Astrocyte (in vitro differentiated cells and primary cell): ENCODE measurements at places on chromosomes 16 and 17.
A peak's percentile ranks its signal among the peaks of the same experiment; 100 is the strongest.

GRCh38 chr17:38430316-38430715 is 2.1 kb downstream of the ARHGAP23 start:
- peak; percentile 47 for DNase-seq

DNA sequence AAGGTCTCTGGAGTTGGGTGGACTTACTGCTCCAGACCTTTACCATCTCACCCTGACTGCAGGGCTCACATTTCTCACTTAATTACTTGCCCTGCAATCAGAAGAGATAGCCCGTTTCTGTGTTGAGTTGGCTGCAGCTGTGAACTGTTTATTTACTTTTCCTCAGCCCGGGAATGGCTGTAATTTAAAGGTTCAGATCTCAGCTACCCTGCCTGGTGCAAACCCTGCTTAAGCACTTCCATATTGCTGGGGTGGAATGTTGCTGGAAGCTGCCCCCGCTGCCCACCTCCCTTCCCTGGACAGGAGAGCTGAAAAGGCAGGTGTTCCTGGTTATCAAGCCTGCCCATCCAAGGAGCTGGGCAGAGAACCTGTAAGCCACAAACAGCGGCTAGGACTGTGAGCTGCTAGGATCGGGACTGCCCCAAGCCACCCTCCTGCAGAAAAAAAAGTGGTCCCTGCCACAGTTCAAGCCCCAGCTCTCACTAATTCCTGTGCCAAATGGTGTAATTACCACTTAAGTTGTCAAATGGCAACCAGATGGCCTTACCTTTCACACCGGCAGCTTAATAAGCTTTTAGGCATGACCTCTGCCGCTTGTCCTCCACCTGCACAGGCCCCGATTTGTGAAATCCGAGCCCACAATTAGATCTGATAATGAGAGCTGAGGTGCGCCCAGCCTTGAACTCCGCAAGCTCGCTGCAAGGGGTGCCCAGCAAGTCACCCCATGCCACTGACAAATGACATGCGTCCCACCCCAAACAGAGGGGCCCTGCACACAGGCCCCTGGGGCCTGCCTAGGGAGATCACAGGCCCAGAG is 269.8 kb downstream of the C16orf95 start:
- no peak for DNase-seq

DNA sequence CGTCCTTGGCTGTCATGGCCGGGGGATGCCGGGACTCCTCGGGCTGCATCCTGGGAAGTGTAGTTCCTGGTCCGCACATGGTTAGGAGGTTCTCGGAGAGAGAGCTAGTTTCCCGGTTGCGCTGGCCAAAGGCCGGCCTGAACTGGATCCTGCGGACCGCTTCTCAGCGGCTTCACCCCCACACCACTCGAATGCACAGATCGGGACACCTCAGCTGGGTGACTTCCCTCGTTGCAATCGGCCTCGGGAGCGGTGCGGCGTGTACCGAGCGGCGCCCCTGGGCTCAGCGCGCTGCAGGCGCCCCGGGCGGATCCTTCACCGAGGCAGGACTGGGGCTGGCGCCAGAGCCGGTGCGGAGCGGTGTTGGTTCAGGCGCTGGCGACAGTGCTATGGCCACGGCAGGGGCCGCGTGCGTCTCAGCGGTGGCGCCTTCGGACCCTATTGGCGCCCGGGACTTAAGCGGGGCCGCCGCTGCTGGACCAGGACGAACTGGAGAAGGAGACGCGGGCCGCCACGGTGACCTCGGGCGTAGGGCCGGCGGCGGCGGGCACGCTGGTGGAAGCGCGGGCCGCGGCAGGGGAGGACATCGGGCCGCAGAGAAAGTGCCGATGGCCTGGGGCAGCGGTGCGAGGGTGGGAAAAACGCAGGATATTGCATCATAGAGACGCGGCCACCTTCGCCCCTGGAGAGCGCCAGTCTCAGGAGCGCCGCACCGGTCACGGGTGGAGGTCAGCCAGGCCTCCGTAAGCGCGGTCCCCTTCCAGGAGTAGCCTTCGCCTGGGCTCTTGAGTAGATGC is 11.4 kb downstream of the ZNF629 start:
- DNase-seq = peak; percentile 66

DNA sequence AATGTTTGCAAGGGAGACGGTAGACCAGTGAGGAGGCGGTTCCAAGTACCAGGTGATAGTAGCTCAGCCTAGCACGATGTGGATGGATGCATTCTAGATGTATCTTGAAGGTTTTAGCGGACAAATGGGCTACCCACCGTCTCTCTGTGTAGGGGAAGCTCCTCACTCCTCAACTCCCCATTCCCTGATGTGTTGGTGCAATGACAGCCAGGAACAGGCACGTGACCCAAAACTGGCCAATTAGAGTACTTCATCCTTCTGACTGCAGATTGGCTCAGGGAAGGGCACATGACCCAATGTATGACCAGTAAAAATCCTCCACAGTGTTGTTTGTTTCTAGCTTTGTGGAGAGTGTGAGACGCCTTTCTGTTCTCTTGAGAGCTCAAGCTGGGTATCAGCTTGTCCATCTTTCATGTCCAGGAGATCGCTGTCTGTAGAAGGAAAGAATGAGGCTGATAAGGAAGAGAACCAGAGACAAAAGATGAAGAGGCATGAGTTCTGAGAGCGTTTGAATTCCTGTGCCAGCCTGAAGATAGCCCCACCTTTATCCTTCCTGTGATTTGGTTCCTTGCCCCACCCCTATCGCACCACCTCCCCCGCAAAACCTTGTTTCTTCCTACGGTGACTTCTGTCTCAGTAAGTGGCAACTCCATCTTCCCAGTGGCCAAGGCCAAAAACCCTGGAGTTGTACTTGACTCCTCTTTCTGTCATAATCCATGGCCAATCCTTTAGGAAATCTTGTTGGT is 2.3 kb upstream of the BORCS6 start:
- DNase-seq = peak; percentile 83

GRCh38 chr16:58110571-58111301 is 18.4 kb downstream of the CFAP20 start:
- DNase-seq = no peak

GRCh38 chr16:48517493-48517892 is 92.5 kb downstream of the N4BP1 start:
- DNase-seq = no peak

DNA sequence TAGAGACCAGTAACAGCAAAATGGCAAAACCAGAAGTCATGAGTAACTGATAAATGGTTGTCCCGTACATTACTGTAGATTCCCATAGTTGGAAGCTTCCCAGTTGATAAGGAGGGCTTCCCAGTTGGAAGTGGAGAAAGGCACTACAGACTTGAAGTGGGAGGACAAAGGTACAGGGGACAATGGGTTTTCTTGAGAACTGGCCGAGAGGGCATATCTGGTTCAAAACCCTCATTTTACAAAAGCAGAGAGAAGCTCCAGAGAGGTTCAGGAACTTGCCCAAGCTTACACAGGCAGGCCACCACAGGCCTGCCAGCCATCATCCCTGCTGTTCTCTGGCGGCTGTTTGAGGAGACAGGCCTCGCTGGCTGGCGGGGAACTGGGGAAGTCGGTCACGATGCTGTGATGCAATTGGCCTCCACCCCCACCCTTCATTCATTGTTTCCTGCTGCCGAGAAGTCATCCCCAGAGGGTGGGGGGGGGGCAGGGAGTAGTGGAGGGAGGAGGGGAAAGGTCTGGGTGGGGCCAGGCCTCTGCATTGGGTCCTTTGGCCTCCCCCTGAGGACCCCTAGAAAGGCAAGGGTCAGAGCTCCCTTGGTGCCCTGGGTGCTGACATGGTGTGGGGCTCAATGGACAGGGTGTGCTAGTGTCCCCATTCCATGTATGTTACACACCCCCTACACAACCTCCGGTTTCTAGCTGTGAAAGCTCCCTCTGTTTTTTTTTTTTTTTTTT is 3.0 kb downstream of the UBALD2 start:
- peak; percentile 51 for DNase-seq

- DNase-seq = no peak
These were observed 5.1 kb downstream of the SNAI3 start for GRCh38 chr16:88681084-88681680.

DNA sequence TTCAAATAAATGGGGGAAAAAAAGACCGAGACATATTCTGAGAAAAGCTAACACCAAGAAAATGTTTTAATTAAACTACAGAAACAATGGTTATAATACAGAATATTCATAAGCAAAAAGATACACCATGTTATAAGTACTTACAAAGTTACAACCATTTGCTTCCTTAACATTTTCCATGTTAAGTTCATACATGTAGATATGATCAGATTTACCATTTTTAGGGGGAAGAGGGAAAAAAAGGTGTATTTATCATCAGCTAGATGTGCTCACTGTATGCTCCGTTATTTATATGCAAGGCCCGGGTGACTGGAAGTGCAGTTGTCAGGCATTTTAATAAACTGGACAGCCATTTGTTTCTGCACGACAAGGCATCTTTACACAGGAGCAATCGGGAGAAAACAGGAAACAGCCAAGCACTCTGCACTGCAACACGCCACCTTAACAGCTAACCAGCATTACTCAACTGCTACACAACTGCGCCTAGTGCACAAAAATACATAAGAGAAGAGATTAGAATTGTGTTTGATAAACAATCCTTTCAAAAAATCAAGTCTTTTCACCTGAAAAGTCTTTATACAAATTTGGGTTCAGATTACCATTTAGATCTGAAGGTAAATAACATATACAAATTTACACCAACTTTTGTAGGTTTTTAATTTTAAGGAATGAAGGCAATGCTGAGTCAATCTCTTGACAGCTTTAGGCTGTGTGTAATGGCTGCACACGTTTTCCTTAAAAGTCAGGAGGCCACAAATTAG is 2.9 kb downstream of the SRSF2 start:
- DNase-seq = no peak

DNA sequence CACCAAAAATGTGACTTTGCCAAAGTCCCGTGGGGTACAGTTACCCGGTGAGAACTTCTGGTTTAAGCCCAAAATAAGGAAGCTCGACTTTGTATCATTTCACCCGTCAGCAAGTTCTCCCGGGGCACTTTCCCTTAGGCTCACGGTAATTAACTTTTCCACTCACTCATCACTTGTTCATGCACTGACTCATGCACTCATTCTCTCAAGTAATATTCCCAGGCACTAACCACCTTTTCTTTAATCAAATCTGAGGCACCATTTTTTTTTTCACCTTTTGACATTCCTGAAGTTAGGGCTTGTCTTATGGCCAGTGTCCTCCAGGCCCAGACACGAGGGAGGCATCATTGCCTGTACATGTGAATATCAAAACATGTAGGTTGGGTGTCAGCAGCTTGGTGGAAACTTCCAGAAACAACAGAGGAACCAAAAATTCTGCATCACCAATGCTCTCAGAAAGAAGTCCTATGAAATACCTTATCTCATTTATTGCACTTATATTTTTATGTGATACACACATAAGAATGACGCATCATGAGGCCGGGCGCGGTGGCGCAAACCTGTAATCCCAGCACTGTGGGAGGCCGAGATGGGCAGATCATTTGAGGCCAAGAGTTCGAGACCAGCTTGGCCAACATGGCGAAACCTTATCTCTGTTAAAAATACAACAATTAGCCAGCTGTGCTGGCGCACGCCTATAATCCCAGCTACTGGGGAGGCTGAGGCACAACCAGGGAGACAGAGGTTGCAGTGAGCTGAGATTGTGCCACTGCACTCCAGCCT is 36.1 kb upstream of the ATP2C2 start:
- DNase-seq = peak; percentile 47

DNA sequence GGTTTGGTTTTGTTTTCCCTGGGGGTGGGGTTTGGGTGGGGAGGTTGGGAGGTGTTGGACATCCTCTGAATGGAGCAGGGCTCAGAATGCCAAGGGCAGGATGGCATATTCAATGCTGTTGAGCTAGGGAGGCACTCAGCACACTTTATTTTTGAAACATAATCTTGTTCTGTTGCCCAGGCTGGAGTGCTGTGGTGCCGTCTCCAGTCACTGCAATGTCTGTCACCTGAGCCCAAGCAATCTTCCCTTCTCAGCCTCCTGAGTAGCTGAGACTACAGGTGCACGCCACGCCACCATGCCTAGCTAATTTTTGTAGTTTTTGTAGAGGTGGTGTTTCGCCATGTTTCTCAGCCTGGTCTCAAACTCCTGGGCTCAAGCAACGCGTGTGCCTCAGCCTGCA is 186.1 kb downstream of the RPTOR start:
- no peak for DNase-seq

DNA sequence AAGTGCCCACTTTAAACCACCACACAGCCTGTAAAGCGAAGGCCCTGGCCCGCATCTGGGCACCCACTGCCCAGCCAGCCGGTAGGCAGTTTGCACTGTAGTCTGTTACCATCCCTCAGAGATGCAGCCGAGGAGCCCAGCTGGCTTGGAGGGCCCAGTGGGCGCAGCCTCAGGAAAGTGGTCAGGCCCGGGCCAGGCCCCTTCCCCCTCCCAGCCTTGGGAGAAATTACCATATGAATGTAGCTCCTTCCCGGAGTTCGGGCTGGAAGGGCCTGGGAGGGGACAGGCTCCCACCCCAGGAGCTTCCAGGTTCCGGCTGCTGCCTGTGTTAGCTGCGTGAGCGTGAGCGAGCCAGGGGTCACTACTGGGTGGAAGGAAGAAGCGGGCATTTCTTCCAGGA is 325.4 kb downstream of the SEC14L1 start:
- no peak for DNase-seq

- DNase-seq = peak; percentile 47
These were observed 49.8 kb downstream of the IRX3 start for GRCh38 chr16:54236773-54237172.

DNA sequence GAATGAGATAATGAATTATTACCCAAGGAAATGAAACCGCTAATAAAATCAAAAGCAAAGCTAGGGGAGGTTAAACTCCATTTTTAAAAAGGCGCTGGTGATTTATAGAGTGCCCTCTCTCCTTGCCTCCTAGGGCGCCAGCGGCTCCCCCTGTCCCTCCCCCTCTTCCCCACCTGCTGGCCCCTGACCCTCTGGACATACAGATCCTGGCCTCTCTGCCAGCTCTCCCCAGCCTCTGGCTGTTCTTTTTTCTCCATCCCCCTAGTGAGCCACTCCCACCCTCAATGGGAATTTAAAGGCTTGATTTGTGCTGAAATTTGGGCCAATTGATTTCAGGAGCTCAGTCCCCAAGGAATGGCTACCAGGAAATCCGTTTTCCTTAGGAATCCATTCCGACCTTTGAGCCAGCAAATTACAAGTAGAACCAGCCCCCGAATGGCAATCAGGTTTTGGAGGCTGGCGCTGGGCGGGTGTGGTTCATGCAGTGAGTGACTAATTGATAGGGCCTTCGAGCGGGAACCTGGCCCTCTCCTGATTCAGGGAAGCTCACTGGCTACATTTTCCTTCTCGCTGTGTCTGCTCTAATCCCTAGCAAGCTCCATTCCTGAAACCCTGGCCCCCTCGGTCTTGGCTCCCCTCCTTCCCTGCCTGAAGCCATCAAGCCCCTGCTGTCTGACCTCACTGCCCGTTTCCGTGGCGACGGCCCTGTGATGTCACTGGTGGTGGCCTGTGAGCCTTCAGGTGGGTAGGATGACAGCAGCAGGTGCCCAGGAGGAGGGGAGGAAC is 141.9 kb upstream of the SDK2 start:
- no peak for DNase-seq
